NCI-H2171 (cell line): ENCODE measurements at places on chromosomes 6 and 20.

GRCh38 chr6:139982652-139983295, 608.3 kb upstream of the CITED2 start:
- no peak for DNase-seq

- no peak for DNase-seq
Observed at GRCh38 chr6:36493319-36493718, 50.5 kb downstream of the KCTD20 start.

DNA sequence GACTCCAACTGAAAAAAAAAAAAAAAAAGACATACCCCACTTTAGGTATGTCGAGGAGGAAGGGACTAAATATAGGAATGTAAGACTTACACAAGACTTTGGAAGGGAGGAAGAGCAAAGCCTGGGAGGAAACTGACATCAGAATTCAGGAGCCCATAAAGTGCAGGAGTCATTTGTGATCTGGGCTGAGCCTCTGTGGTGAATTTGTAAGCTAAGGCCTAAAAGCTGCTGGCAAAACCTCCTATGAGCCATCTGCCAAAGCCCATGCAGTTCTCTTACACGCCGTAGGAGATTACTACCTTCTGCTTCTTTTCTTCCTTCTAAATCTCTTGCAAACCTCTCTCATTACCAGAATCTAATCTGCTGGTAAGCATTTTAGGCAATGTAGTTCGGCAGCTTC, 52.0 kb upstream of the THEMIS start:
- no peak for DNase-seq

DNA sequence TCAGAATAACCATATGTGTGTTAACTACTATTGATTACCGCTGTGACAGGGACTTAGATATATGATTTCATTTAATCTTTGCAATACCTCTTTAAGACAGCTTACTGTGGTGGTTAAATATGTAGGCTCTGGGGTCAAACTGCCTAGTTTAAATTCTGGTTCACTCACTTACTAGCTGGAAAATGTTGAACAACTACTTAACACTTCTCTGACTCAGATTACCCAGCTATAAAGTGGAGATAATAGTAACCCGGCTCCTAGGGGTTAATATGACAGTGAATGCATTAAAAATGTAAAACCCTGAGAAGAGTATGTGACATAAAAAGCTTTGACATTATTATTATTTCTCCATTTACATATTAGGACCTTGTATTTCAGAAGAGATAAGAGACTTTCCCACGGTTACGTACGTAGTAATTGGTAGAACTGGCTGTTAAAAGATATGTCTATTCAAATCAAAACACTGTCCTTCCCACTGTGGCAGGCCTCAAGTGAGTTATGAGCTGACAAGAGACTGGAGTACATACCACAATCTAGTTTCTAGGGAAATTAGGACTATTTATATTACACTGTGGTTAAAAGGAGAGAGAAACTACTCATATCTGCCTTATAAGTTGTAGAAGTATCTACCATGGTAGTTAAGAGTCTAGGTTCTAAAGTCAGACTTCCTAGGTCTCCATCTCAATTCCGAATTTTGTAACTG, 4.4 kb upstream of the PLCB1 start:
- no peak for DNase-seq

DNA sequence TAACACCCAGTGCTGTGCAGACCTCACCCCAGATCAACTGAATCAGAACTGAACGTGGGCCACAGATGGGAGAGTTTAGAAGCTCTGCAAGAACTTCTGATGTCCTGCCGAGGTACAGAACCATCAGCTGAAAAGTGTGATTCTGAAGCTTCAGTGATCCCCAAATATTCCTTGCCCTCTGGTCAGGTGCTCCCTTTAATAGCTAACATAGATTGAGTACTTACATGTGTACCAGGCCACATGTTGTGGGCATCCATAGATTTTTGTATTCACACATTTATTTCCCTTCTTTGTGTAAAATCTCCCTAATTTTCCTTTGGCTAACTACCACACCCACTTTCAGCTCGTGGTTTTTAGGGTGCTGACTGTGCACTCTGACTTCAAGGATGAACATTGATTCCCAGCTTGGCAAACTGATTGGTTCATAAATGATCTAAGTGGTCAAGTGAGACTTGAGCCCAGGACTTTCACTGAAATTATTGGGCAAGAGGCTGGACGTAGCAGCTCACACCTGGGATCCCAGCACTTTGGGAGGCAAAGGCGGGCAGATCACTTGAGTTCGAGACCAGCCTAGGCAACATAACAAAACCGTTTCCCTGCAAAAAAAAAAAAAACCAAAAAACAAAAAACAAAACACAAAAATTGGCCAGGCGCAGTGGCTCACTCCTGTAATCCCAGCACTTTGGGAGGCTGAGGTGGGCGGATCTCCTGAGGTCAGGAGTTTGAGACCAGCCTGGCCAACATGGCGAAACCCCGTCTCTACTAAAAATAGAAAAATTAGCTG, 162.2 kb downstream of the BCAS1 start:
- DNase-seq: no peak

GRCh38 chr6:138800377-138801150, 4.7 kb downstream of the ECT2L start:
- no peak for DNase-seq

DNA sequence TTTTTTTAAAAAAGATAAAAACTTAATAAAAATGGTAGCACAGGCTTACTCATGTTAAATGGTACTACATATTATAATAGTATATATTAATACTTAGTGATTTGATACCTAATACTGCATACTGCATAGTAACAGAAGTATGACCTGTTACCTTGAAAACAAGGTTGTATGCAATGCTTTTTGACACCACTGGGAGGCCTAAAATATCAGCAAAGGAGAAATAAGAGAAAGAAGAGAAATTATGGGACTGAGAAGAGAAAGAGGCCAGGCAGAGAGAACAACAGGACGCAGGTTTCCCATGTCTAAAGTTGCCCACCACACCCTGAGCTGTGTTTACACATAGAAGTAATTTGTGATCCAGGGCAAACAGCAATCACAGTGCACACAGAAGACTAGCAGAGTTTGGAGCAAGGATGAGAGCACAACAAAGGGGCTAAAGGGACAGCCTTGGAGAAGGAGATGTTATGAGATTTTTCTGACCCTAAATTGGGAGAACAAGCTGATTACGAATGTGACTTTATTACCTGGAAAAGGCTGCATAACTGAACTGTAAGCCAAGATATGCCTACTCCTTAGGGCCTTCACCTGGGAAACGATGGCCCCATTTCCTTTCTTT, 73.2 kb downstream of the ROS1 start:
- DNase-seq: no peak

GRCh38 chr20:63507083-63507743, 8.3 kb upstream of the EEF1A2 start:
- no peak for DNase-seq

- DNase-seq: no peak
Observed at GRCh38 chr6:44349904-44350649, 7.6 kb downstream of the SPATS1 start.

DNA sequence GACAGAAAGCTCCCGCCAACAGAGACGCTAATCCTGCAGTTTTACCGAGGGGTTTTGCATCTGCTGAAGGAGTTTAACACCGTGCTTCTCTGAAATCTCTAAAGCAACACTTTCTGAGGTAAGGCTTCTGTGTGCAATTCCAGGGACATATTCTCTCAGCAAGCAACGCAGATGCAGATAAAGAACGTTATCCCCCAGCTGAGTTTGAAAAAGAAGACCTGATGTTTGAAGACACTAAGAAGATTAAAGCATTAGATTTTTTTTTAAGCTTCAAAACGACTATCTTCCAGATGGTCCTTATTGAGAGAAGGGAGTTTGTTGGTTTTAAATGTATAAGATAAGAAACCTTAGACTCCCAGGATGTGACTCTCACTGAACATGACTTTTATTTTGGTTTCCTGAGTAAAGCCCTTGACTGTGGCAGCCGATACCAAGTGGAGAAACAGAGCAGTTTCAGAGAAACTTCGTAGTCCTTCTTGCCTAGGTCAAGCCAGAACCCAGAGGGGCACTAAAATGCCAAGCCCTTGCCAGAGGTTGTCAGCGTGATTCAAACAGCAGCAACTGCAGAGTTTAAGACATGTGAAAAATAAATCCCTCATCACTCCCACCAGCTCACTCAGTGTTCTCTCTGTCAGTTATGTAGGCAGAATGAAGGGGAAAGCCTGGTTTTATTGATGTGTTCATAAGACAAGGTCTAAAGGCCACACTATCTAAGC, 353.3 kb upstream of the CNR1 start:
- DNase-seq: no peak

GRCh38 chr20:38267296-38267695, 6.8 kb upstream of the KIAA1755 start:
- DNase-seq: no peak

DNA sequence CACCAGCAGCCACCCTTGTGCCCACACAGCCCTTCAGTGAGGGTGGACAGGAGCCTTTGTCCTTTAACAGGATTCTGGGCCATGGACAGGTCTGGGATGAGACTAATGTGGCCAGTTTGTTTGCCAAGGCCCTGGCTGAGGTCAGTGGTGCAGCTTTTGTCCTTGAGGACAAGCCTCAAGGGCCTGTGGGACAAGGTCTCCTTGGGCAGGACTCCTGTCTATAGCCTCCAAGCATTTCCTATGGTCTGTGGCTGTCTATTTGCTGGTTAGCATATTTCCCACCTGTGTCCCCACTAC, 44.1 kb downstream of the SUN5 start:
- DNase-seq: no peak

- DNase-seq: no peak
Observed at GRCh38 chr6:153207617-153208016, 76.5 kb upstream of the RGS17 start.

DNA sequence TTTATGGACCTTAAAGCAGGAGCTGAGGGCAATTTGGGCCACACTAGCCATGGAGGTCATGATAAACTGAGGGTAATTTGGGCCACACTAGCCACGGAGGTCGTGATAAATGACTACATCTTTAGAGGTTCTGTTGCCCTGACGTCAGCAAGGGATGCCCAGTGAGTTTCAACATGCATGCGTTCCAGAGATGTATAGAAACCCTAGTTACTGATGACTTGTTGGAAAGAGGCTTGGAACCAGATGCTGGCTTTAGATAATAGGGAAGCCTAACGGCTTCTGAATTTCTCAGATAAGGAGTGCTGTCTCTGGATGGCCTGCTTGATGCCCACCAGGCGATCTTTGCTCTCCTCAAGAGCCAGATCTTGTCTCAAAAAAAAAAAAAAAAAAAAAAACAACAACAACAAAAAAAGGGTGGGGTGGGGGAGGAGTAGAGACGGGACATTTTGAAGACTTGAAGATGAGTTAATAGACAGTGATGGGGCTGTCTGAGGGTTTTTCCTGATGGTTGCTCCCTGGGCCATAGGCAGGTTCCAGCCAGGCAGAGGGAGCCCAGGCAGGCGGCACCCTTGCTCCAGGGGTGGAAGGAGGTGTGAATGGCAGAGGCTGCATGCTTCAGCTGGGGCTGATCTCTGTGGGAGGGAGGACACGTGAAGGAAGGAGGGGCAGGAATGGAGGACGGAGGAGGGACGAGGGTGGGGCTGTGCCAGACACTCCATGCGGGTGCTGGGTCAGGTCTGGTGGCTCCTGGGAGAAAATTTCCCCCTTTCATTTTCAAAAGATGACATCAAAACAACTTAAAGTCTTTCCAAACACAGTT, 27.0 kb upstream of the FRMD1 start:
- DNase-seq: no peak

- no peak for DNase-seq
Observed at GRCh38 chr6:108591040-108591816, 30.5 kb downstream of the FOXO3 start.

- DNase-seq: no peak
Observed at GRCh38 chr20:46122071-46122470, 4.0 kb downstream of the CD40 start.

DNA sequence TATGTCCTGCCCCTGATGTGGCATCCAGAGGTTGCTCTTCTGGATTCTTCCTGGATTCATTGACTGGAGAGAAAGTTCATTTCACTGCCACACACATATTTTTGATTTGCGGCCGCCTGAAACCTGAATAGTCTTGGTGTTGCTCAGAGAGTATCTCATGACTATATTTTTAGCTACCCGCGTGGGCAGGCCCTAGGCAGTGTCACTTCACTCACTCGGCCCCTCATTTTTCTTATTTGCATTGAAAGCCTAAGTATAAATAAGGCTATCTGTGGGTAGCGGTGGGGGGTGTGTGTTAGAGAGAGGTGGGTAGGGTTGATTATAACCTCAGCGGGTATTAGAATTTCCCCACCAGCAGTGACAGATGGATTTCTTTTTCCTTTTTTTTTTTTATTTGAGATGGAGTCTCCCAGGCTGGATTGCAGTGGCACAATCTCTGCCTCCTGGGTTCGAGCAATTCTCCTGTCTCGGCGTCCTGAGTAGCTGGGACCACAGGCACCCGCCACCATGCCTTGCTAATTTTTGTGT, 113.5 kb downstream of the JARID2 start:
- no peak for DNase-seq

DNA sequence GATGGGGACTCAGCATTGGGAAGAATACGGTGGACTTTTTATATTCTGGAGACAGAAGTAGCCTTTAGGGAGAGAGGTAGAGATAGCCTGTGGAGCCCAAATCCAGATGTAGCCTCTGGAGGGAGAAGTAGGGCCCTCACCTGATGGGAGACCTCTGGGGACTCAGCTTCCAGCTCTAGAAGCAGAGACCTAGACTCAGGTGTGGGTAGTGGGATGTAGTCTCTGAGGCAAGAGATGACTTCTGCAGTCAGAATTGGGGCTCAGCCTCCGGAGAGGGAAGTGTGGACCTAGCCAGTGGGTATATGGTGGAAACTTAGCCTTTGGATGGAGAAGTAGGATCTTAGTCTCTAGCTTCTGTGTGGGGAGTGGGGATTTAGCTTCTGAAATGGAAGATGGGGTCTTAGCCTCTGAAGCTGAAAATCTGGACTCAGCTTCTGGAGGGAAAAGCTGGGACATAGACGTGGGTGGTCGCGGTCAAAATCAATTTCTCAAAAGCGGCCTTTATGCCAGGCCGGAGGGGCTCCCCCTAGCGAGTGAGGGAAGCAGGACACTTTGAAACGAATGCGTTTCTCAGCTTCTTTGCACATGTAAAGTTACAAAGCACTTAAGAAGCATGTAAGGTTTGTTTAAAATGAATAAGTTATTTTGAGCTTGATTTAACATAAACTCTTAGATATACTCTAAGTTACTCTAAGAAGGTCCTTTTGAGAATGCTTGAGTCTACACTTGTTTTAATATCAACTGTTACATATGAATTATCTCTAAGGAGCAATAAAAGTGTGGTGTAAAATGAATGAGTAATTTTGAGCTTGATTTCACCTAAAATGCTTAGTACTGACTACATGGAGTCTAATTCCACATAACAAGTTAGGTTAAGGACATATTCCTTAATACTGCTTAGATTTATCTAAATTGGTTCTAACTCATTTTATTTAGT, 12.9 kb upstream of the ZNF343 start:
- DNase-seq: no peak

- DNase-seq: no peak
Observed at GRCh38 chr6:145813285-145814034, 1.1 kb downstream of the FBXO30 start.

DNA sequence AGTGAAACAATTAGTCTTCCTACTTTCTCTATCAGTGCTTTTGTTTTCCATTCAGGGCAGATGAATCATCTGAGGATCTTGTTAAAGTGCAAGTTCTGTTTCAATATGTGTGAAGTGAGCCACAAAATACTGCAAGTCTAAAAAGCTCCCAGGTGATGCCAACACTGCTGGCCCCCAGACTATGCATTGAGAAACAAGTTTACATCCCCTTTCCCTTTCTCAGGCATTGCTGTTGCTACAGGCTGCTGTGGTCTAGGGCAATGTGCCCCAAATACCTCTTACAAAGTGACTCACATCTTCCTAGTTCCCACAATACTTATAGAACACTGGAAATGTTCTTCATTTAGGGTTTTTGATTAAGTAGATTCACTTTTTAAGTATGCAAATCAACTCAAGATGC, 31.8 kb downstream of the ABRACL start:
- no peak for DNase-seq
